ENCODE measurements at places on chromosomes 1 and 21.
A peak's percentile ranks its signal among the peaks of the same experiment; 100 is the strongest.

GRCh38 chr1:229191066-229191674 is 79.7 kb upstream of the RAB4A start:
- DNase-seq = no peak

DNA sequence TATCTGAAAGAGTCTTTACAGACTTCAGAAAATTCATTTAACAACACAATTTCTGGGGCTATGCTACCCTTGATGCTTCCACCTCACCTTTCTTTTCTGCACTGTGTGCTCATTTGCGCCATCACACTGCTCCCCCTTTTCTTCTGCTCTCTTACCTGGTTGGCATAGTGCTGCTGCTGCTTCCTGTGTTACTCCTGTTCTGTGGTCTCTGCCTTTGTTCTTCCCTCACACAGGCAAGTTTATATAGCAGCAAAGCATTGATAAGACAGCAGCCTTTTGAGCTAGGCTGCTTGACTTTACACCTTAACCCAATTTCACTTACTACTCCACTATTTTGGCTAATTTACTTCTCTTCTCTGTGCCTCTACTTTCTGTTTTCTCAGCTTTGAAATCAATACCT is 18.3 kb downstream of the SGIP1 start:
- DNase-seq = no peak

GRCh38 chr1:79293611-79294010 is 287.1 kb upstream of the ADGRL4 start:
- DNase-seq = no peak

DNA sequence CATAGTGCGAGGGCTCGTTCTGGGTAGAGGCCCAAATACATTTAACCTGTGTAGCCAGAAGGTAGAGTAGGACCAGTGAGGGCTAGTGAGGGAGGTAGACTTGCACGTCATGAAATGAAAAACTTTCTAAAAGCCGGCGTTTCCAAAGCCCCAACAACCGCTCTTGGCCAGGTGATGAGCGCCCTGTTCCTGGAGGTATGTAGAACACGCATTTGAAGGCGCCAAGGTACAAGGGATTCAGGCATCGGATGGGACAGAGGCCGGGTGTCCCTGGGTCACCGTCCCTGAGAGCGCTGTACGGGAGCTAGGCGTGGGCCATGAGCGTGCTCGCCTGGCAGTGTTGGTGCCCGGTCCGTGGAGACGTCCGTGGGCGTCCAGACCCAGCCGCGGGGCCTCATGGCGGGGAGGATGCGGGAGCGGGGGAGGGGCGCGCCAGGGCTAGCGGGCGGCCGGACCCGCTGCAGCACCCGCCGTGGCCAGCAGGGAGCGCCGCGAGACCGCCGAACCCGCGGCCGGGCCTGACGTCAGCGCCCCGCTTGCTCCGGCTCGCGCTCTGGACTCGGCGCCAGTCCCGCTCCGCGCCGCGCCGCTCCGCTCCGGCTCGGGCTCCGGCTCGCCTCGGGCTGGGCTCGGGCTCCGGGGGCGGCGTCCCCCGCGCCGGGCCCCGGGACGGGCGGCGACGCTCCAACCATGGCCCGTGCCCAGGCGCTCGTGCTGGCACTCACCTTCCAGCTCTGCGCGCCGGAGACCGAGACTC is at the start of gene PTPRU:
Gene PTPRU (plus strand): TSS at position 568 of the 757 bp plus-strand sequence. CDS start 123 bp downstream, at position 691.
- peak; percentile 85 for DNase-seq

DNA sequence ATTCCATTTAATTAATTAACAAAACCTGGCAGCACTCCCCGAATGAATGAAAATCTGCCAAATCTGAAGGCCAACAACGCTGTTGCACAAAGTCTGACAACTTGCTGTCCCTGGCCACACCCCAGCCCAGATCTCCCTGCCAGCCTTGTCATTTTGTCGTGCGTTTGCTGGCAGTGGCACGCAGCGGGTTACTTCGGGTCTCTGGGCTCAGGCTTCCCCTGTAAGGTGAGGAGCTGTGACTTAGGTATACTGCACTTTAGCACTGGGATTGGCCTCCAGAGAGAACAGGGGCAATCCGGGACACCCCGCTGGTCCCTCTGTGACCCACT is 34.3 kb upstream of the SIM2 start:
- DNase-seq = no peak

- no peak for DNase-seq
These were observed 21.4 kb downstream of the SETD4 start for GRCh38 chr21:36038701-36039497.

DNA sequence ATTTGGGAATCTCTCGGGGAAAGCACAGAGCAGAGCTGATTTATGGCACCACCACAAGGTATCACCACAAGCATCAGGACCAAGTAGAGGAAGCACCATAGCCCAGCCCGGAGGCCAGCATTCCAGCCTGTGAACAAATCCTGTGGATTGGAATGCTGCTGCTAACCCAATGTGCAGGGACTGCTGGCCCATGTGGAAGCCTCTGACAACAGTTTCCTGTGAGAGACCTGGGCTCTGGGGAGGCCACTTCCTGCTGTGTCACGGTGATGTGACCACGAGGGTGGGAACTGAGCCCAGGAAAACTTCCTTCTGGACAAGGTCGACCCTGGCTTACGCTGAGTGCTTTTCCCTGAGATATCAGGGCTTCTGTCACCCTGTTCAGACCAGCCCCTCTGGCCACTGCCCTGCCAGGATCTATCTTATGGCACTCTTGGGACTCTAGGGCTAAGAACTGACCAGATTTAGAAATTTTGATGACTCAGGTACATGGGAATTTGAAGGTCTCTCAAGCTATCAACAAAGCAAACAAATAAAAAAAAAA is 88.3 kb upstream of the NGF start:
- no peak for DNase-seq

DNA sequence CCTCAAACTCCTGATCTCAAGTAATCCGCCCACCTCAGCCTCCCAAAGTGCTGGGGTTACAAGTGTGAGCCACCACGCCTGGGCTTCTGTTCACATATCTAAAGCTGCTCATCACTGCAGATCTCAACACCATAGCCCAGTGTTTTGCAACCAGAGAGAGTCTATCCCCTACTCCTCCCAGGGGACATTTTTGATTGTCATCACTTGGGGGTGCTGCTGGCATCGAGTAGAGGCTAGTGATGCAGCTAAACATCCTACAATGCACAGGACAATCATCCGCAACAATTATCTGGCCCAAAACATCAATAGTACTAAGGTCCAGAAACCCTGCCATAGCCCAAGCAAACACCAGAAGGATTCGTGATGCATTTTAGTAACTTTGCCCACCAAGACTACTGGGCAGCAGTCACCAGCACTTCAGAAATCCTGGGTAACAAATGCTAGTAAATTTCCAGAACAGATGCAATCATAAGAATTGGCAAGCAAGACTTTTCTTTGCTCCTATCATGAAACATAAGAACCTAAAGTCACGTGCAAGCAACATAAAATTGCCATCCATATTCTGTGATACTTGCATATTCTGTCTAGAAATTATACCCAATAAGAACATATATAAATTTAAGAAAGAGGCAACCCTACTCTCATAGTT is 159.2 kb downstream of the APP start:
- no peak for DNase-seq

- DNase-seq = no peak
These were observed 1.0 kb downstream of the DNAJB4 start for GRCh38 chr1:78005755-78006154.

- DNase-seq = no peak
These were observed 36.6 kb downstream of the ELF3 start for GRCh38 chr1:202046748-202047708.

DNA sequence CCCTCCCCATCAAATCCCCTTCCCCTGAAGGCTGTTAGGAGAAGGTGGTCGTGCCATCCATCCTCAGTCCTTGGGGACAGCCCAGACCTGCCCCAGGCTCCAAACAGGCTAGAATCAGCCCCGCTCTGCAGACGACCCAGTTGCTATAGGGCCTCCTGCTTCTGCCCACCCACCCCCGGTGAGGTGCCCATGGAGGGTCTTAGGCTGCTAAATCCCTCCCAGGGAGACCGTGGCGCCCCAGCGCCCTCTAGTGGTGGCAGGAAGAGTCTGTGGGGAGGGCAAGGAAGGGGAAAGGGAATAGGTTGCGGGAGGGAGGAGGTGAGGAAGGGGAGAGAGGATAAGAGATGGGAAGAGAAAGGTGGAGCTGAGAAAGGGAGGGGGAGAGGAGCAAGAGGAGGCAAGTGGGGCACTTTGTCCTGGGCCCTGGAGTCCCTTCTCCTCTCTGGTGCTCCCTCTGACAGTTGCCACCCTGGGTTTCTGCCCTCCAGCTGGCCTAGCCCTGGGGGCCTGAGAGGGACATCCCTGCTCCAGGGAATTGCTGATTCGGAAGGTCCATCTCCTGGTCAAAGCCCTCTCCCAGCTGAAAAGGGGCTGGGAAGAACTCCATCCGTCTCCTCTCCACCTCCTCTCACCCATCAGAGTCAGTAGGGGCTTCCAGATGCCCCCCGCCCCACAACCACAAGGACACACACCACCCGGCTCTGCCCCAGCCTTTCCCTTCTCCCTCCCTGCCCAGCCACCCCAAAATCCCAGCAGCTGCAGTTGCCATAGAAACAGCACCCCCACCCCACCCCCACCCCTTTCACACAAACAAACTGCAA is 55.4 kb downstream of the CAMK2N1 start:
- no peak for DNase-seq

- no peak for DNase-seq
These were observed 2.2 kb upstream of the DNAJC28 start for GRCh38 chr21:33493756-33494155.

GRCh38 chr1:186605762-186606350 is 74.4 kb downstream of the PTGS2 start:
- DNase-seq = peak; percentile 44

DNA sequence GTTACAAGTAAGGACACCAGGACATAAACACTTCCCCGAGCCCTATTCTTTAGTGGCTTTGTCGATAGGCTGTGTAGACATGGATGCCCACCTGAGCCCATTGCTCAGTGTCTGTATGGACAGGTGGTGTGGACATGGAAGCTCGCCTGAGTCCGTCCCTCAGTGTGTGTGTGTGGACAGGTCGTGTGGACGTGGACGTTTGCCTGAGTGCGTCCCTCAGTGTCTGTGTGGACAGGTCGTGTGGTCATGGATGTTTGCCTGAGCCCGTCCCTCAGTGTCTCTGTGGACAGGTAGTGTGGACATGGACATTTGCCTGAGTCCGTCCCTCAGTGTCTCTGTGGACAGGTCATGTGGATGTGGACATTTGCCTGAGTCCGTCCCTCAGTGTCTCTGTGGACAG is 38.7 kb upstream of the COL6A2 start:
- no peak for DNase-seq

DNA sequence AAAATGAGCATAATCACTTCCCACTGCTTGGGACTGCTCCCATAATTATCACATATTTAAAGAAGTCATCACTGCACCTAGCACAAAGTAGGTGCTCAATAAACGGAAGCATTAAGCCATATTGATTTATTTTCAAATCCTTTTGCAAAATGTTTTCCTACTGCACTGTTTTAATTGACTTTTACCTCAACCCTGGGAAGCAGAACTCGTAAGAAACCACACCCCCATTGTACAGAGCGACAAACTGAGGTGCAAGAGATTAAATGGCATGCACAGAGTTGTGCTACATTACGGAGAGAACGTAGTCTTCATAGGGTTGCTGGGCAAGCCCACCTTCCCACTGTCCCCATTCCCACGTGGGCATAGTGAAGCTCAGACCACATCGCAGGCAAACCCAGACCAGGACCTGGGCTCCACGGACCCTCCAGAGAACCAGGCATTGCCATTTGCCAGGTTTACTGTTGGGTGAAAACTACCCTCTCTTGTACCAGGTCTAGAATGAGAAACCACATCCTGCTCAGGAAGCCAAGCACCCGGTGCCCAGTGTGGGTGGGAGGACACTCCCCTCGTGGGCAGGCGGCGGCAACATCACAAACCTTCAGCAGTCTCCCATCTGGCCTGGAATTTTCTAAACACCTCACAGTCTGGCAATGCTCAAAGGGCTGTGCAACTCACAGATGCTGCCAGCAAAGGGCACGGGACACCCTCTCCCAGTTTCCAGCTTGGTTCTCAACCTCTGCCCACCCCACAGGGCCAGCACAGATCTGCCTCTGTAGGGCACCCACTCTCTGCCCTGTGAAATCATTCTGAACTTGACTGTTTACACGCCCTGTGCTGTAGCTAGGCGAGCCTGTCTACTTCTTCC is 8.2 kb downstream of the IFFO2 start:
- DNase-seq = no peak

- DNase-seq = no peak
These were observed 24.3 kb upstream of the KCNE1 start for GRCh38 chr21:34536311-34536710.
